Mucosa of gallbladder (tissue), 1 donor: ENCODE measurements at places on chromosomes 11 and 22.

DNA sequence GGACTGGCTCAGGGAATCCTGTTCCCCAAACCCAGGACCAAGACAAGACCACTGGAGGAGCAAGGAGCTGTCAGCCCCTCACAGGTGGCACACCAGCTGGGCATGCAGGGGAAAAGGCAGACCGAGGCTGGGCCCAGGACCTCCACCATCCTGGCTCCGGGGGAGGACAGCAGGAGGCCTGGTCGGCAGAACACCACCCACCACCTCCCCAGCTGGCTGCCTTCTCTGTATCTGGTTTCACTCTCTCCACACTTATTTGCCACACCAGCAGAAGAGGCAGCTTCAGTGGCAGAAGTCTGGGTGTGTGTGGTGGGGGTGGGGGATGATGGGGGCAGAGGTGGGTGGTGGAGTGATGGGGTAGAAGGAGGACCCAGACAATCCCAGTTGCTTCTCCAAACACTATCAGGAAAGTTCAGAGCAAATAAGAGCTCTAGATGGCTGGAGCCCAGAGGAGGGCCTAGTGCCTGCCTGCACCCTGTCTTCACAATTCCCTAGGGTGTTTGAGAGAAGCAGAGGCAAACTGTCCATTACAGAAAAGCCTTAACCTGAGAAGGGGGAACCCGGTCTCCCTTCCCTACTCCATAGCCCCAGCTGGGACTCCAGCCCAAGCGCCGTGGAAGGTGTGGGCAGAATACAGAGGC is 51.9 kb upstream of the CDON start:
- DNase-seq = no peak

- DNase-seq = peak; percentile 58
Observed at GRCh38 chr11:1486054-1486825, at the start of gene MOB2. MOB2 (minus strand) TSS chr11:1486779; CDS start chr11:1486556, 223 bp downstream.

- no peak for DNase-seq
Observed at GRCh38 chr11:87425391-87425790, 387.7 kb downstream of the TMEM135 start.

- no peak for DNase-seq
Observed at GRCh38 chr11:113992459-113993110, 17.7 kb downstream of the HTR3A start.

- DNase-seq = no peak
Observed at GRCh38 chr11:70207531-70208131, 4.5 kb downstream of the FADD start.

- no peak for DNase-seq
Observed at GRCh38 chr11:78652843-78653239, 78.2 kb upstream of the NARS2 start.

- DNase-seq = peak; percentile 51
Observed at GRCh38 chr11:43852057-43852636, 28.5 kb upstream of the ALKBH3 start.

DNA sequence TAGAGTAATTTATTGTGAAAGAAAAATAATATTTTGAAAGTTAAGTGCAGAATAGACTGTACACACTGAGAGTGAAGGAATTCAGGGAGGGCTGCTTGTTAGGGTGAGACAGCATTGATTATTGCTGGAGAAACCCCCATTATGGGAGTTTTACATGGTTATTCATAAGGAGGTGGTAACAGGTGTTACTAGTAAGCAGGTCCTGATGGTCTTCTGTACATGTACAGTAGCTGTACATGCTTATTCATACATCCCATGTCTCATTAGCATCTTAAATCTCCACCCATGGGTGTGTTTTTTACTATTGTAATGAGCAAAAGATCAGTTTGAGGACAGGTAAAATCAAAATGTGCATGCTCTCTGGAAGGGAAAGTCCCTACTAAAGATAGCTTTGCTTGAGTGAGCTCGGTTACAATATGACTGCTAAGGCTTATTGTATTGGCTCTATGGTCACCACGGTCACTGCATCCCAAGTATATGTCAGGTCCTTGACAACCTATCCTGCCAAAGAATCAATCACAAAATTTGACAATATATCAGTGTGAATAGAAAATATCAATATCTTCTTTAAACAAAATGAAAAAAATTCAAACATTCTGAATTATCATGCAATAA is 6.2 kb downstream of the KDM4F start:
- no peak for DNase-seq

DNA sequence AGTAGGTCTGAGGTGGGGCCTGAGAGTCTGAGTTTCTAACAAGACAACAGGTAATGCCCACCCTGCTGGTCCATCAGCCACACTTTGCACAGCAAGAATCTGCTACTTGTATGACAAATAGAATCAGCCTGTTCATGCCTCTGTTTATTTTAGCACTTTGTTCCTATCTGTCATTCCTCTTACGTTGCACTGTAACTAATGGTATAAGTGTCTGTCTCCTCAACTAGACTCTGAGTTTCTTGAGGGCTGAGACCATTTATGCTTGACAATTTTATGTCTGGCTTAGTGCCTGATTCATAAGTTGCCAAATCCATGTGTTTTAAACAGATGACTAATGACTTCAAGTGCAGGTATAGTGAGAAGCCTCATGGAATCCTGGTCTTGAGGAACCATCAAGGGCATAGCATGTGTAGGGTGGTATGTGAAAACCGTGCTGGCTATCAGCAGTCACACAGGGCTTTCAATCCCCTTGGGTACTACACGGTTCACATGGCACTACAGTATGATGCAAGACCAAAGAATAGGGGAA is 209.7 kb downstream of the C11orf91 start:
- no peak for DNase-seq

GRCh38 chr11:10164621-10165020 is 129.4 kb downstream of the SBF2 start:
- DNase-seq = no peak

DNA sequence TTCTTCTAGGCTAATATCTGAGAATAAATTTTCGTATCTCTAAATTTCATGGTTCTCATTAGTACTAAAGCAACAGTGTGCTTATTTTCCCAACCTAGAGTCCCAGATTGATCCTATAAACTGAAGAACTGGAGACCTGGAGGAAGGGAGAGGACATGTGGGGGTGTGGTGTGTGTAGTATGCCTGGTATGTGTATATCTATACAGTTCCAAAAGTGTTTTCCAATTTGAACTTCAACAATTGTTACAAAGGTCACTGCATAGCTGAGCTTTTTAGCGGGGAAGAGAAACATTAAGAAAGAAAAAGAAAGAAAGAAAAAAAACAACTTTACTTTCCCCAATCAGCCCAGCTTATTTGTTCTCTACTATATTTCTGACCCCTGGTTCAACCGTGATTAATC is 152.1 kb downstream of the SOX6 start:
- no peak for DNase-seq

- no peak for DNase-seq
Observed at GRCh38 chr11:95360377-95361075, 129.5 kb upstream of the SESN3 start.

- no peak for DNase-seq
Observed at GRCh38 chr11:110022548-110022947, 70.6 kb upstream of the ZC3H12C start.

DNA sequence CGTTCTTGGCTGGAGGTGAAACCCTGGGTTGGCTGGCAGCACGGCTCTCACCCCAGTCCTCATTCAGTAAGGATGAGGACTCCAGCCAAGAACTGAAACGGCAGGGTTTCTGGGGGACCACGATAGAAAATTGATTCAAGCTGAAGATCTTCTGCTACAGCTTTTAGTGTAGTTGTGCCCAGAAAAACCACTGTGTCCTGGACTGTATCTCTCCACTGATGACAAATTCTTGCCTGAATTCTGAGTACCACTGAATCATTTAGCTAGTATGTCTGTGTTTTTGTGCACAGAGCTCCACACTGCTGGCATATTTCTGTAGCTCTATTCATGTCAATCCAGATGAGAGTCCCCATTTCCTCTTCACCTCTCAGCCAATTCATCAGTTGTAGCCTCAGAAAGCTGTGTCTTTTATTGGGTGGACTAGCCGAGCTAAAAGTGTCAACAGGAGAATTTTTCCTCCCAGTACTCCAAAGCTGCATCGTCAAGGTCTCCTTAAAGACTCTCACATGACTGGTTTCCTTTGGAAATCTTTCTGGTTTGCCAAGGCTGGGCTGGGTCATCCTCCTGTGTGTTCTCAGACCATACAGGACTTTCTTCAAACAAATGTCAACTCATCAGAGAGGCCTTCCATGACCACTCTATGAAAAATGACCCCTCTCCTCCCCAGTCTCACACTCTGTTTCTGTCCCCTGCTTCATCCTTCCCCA is 144.6 kb downstream of the LDLRAD3 start:
- no peak for DNase-seq

DNA sequence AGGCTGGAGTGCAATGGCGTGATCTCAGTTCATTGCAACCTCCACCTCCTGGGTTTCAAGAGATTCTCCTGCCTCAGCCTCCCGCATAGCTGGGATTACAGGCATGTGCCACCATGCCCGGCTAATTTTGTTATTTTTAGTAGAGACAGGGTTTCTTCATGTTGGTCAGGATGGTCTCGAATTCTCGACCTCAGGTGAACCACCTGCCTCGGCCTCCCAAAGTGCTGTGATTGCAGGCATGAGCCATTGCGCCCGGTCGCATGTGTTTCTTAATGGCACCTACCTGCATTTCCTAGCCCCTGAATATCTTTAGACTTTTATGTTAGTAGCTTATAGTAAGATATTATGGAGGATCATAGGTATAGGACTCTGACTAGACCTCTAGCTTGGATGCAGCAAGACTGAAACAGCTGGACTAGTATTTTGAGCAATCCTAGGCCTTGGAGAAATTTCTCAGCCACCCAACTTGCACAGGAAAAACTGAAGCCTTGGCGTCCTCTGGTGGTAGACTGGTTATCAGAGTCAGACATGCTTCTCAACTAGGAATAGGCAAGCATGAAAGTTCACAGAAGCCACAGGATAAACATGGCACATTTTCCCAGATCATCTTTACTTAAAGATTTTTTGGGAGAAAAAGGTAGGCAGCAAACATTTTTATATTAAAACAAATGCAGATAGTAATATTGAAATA is 22.7 kb upstream of the C1QTNF4 start:
- peak; percentile 70 for DNase-seq

- no peak for DNase-seq
Observed at GRCh38 chr22:19146215-19146968, 1.9 kb upstream of the ESS2 start.

GRCh38 chr11:104573441-104573990 is 324.7 kb downstream of the CASP12 start:
- DNase-seq = no peak

- no peak for DNase-seq
Observed at GRCh38 chr11:115912484-115912945, 408.3 kb upstream of the CADM1 start.

DNA sequence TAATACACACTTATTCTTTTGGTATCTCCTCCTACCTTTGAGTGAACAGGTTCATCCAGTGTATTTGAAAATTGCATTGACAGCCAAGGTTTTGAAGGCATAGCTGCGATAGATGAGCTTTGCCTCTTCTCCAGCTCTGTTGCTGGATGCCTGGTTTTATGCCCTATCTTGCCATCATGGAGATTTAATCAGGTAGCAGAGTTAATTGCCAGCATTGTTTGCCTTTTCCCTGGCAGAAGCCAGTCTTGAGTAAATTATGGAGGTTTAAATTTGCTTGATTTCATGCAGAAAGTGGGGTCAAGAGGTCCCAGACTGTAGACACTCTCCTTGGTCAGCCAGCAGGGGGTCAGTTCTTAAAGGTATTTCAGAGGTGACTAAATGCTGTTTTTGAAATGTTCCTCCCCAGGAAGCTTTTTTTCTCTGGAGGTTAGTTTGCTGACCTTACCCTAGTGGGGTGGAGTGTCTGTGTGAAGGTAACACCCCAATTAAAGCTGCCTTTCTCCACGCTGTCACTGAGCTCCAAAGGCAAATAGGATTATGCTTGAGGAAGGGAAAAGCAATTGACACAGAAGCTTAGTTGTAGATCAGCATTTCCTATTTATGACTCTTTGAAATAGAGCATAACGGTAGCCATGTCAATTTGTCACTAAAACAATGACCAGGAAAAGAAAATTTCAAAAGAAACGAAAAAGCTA is 96.0 kb downstream of the EXT2 start:
- no peak for DNase-seq

- no peak for DNase-seq
Observed at GRCh38 chr11:80031014-80031600, 590.3 kb upstream of the TENM4 start.

DNA sequence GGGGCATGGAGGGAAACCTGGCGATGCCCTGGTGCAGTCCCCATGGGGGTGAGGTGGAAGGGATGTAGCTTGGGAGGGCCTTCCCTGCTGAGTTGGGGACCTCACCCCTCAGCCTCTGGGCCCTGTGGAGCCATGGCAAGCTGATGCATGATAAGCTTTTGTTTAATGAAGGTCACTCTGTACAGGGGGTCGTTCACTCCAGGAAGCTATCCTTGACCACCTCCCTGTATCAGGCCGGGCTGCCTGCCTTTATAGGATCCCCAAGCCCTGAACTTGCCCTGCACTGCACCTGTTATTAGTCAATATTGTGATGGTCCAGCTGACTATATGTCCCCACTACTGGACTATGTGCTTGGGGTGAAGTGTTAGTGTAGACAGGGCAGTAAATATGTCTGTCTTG is 49.7 kb upstream of the MYEOV start:
- DNase-seq = no peak

DNA sequence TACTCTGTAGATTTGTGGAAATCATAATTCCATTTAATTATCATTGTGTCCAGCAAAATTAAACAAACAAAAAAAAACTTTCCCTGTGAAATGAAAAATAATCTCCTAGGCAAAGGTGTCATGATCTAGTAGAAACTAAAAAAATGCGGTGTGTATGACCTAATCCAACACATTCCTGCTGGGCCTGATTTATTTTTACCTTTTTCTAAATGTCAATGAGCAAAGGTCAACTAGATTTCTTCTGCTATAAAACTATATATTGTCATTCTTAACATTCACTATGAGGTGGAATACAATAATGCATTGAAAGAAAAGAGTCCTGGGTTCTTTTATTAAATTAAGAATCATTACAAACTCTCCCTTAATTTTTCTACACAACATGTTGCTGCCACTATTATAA is 57.1 kb upstream of the MN1 start:
- DNase-seq = no peak

- no peak for DNase-seq
Observed at GRCh38 chr22:36564422-36565158, 35.6 kb upstream of the EIF3D start.

GRCh38 chr22:32236970-32237369 is 18.2 kb downstream of the SLC5A4 start:
- no peak for DNase-seq

DNA sequence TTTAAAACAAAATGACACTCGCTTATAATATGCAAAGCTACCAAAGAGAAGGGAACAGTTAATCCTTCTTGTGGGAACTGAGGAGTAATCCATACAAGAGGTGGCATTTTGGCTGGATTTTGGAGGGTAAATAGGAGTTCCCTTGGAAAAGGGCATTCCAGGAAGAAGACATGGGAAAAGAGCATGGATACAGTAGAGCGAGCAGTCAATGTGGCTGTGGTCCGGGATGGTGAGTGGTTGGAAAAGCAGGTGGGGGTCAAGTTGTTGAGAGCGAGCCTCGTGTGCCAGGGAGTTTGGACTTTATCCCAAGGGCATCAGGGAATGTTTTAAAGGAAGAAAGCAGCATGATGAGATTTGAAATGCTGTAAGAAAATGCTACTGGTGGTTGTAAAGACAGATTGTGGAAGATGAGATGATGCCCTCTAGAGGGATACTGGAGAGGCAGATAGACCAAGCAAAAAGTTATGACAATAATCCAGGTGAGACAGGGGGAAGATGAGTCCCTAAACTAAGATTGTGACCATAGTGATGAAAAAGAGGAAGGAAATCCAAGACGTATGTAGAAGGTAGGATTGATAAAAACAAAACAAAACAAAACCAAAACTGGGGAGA is 3.8 kb upstream of the MMP7 start:
- DNase-seq = no peak

- no peak for DNase-seq
Observed at GRCh38 chr11:37141707-37142106, 543.7 kb upstream of the RAG2 start.

- no peak for DNase-seq
Observed at GRCh38 chr11:65651339-65651588, 11.5 kb downstream of the RELA start.
